ENCODE measurements at places on chromosomes 4 and X.

DNA sequence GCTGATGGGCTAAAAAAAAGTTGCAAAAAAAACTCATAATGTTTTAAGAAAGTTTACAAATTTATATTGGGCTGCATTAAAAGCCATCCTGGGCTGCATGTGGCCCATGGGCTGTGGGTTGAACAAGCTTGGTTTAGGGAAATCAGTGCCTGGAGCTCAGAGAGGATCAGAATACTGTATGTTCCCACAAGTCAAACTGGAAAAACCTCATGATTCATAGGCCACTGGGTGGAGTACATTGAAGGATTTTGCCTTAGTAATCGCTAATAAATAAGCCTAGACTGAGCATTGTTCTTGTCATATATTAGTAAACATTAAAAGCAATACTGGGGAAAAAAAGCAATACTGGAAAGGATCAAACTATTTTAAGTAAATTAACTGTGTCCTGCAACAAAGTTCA is 246.3 kb upstream of the TAPT1 start:
- DNase-seq = no peak

DNA sequence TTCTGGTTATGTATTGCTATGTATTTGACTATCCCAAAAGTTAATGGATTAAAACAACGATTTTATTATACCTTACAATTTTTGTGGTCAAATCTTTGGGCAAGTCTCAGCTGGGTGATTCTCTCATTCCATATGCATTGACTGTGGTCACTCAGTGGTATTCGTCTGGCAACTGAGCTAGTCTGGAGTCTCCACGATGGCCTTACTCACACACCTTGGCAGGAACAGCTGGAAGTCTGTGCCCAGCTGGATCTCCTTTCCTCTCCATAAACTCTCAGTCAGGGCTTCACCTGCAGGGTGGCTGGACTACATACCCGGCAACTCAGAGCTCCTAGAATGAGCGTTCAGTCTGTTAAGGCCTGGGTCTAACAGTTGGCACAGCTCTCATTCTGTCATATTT is 141.1 kb upstream of the WDFY3 start:
- DNase-seq = no peak

DNA sequence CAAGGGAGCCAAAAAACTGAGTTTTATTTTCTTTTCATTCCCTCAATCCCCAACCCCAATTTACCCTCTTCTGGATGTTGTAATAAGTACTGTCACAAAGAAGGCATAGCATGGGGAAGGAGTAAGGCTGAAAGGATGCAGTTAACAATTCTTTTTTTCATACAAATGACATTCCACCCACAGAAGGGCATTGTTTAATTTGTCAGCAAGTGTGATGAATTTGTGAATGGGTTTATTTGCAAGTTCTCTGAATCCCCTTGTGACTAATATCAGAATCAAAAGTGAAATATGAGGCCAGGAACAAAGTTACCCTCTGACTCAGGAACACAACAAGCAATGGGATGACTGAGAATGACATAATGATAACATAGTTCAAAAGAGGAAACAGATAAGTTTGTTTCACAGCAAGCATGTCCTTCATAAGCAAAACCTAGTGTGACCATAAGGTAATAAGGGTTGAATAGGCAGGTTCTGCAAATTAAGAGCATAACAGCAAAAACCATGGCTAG is 2.1 kb downstream of the GEMIN8 start:
- DNase-seq = no peak

DNA sequence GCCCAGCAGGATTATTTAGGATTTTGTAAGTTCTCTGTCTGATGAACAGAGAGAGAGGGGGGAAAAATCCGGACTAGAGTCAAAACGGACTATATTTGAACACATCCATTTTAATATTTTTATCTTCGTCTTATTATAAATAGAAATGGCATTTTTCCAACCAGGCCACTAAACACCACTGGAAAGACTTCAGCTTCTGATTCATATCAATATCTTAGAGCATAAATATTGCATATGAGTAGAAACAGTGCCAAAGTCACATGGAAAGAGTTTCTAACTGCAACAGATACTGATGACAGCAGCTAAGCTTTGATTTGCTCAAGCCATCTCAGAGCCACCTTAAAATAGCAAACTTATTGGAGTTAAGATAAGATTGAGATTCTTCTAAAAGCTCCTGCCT is 456 bp downstream of the PPARGC1A start:
- DNase-seq = no peak

GRCh38 chr4:26073886-26074560 is 160.0 kb downstream of the SMIM20 start:
- no peak for DNase-seq

GRCh38 chr4:98444371-98444770 is 183.2 kb downstream of the RAP1GDS1 start:
- DNase-seq = no peak

GRCh38 chr4:82241534-82241933 is 132.3 kb downstream of the HNRNPD start:
- no peak for DNase-seq

GRCh38 chrX:137749246-137749645 is 183.3 kb downstream of the ZIC3 start:
- DNase-seq = no peak

GRCh38 chr4:7546152-7546808 is 111.5 kb upstream of the PSAPL1 start:
- no peak for DNase-seq

- DNase-seq = no peak
Observed at GRCh38 chrX:108245462-108245861, 153.9 kb downstream of the ATG4A start.

- no peak for DNase-seq
Observed at GRCh38 chr4:73731968-73732610, 8.3 kb upstream of the CXCL8 start.

DNA sequence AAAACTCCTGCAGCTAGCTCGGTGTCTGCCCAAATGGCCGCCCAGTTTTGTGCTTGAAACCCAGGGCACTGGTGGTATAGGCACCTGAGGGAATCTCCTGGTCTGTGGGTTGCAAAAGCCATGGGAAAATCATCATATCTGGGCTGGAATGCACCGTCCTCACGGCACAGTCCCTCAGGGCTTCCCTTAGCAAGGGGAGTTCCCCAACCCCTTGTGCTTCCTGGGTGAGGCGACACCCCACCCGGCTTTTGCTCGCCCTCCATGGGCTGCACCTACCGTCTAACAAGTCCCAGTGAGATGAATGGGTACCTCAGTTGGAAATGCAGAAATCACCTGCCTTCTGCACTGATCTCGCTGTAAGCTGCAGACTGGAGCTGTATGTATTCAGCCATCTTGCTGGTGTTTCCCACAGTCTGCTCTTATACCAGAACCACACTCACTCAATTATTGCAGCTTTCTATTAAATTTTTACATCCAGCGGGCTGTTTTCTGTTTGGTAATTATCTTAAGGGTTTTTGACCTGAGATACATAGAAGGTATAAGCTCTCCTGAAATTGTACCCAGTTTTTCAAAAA is 36.7 kb upstream of the NPNT start:
- DNase-seq = no peak

GRCh38 chr4:4182835-4183568 is 43.7 kb downstream of the OTOP1 start:
- DNase-seq = no peak

GRCh38 chr4:57094832-57095223 is 15.4 kb downstream of the IGFBP7 start:
- DNase-seq = no peak

DNA sequence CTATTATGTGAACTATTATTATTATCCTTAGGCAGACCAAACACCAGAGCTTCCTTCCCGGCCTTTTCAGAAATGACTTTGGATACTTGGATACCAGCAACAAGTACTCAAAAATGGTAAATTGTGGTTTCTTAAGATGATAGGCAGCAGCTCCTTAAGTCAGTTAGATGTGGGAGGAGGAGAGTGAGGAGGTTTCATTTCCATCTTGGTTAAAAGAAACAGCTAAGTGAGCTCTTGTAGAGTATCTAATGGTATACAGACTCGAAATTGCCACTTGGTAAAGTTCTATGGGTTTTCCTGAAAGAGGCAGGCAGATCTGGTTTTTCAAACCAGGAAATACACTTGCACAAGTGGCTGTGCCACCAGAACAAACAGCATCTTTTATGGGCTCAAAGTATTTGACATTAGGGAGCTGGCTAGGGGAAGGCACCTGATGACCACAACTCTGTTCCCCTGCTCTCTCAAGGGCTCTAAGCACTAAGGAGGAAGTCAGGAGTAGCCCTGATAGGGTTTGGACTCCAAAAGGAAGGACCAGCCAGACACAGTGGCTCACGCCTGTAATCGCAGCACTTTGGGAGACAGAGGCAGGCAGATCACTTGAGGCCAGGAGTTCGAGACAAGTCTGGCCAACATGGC is 130.9 kb downstream of the TMEM164 start:
- DNase-seq = no peak

GRCh38 chr4:15577508-15577907 is 77.6 kb downstream of the FBXL5 start:
- DNase-seq = no peak

GRCh38 chr4:87188932-87189331 is 31.5 kb downstream of the KLHL8 start:
- no peak for DNase-seq

- DNase-seq = no peak
Observed at GRCh38 chr4:2941138-2942036, 21.8 kb downstream of the NOP14 start.

- DNase-seq = no peak
Observed at GRCh38 chr4:90254357-90254756, 127.2 kb downstream of the CCSER1 start.

DNA sequence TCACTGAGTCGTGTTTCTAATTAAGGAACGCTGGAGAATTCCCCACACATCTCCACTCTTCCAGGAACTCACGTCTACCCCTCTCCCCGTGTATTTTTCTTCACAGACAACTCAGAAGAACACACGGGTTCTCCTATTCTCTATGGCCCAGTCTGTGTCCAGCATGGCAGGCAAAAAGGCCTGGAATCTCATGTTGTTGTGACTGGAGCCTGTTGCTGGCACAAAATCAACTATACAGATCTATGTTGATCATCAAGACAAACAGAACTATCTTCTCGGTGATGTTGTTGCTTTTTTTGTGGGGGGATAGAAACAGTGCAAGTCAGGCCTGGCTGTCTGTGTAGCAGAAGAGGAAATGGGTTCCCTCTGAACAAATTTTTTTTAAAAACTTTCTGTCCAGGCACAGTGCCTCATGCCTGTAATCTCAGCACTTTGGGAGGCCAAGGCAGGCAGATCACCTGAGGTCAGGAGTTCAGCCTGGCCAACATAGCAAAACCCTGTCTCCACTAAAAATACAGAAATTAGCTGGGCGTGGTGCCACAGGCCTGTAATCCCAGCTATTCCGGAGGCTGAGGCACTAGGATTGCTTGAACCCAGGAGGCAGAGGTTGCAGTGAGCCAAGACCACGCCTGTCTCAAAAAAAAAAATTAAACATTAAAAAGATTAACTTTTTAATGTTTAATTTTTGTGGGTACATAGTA is 50.5 kb upstream of the CBR4 start:
- DNase-seq = no peak

DNA sequence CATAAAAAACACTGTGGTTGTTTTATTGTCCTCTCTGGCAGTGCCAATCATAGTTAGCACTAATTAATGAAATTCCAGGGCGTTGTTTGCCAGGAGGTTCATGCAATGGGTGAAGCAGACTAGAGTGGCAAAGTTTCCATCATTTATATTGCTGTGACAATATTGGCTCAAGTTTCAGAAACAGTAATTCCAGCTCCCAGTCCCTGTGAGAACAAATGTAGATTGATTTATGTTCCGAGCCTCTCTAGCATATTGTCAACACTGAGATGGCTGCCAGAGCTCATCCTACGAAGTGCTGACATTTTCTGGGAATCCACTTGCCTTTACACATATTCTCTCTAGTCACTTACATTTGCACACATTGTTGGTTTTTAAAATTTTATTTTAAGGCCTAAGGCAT is 440.0 kb upstream of the IGFBP7 start:
- DNase-seq = no peak

DNA sequence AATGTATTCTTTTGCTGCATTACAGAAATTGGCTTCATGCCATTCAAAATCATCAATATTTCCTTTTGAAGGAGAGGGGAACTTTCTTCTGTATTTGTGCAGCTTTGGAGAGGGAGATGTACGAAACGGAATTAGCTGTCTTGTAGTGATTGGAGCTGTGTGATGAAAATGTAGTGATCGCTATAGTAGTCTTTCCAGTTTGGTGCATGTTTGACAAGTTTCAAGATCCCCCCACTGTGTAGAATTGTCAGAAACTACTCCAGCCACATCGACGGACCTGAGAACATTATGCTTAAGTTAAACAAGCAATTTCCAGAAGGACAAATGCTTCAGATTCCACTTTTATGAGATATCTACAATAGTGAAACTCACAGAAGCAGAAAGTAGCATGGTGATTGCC is 21.6 kb upstream of the MAGEA1 start:
- no peak for DNase-seq

GRCh38 chr4:127985989-127986388 is 20.8 kb downstream of the ABHD18 start:
- no peak for DNase-seq

- DNase-seq = no peak
Observed at GRCh38 chr4:113979905-113980615, 613 bp upstream of the ARSJ start.

DNA sequence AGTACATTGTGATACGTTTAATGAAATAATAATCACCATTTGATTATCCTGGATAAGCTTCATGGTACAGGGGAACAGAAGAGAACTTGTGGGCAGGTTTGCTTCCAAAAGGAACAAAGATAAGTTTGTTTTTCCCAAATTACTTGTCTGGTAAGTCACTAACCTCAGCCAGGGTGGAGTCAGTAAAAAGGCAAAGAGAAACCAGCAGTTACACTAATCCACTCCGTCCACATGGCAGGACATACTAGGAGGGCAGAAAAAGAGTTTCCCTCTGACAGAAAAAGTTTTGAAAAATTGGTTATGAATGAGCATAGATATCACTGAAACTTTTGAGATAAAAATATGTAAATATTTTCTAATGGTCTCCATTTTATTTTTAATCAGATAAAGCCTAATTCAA is 285.9 kb downstream of the IL15 start:
- no peak for DNase-seq

Data from stimulated activated CD8-positive, alpha-beta memory T cell treated with anti-CD3 and anti-CD28 coated beads, Interleukin-7, amount 100 ng/mL, for 1 hour (primary cell).